ENCODE measurements at places on chromosomes 12 and 14. TPM values are rescaled to one million over a fixed set of nuclear protein-coding genes. Genes with fewer than 3 reads are reported as not detected.

GRCh38 chr12:6943389-6943721 lies 261 bp upstream of the RNU7-1 start:
- DNase-seq = peak; percentile 88

DNA sequence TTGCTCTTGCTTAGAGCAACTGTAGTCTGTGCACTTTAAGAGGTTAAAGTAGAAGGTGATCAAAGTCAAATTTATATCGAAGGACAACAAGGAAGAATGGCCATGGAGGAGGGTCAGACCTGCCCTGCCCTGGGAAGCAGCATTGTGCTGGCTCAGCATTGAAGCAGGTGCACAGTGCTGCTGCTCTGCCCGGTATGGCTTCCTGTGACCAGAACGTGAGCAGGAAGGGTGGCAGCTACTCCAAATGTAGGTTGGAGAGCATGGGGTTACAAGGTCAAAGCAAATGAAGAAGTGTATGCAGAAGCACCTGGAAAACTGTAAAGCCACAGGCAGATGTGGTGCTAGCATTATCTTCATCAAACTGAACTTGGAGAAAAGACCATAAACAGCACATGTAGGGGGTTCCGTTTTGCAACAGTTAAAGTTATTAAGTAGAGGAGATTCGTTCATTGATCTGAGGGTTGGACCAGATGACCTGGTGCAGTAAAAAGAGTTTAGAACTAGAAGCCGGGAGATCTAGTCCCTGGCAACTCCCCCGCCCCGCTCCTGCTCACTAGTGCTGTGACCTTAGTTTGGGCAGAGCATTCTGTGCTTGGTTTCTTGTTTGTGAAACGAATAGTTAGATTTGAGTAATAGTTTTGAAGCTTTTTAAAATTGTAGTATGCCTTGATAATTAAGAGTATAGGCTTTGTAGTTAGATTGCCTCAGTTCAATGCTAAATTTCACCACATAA lies 84.2 kb downstream of the SCN8A start:
- DNase-seq = no peak

DNA sequence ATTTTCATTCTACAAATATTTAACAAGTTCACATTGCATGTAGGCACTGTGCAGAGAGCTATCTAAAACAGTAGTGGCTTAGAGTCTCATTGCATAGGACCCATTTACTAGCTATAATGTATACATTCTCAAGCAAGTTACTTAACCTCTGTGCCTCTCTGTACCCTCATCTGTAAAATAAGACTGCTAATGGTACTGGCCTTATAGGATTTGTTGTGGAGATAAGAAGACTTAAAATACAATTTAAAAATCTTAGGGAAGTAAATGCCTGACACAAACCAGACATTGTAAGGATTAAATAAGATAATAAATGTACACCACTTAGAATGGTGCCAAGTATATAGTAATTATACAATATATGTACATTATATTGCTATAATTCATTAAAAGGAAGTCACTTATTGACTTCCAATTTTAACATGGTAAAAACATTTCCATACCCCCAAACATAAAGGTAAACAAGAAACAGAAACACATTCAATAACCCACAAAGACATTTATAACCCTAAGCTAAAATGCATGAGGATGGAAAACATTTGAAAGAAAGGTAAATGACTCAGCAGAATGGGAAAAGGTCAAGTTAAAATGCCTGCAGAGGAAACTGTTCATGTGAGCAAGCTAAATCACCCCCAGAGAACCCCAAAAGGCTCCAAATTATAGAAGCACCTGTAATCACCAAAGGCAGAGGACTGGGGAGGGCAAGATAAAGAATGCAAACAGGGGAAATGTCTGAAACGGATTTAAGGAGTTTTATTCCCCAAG lies 30.8 kb downstream of the RPS6KA5 start:
- no peak for DNase-seq

- no peak for DNase-seq
Measured at GRCh38 chr12:21438643-21439042, 1.2 kb downstream of the PYROXD1 start.

Gene DDIT3
- 34.6 TPM for polyA plus RNA-seq

DNA sequence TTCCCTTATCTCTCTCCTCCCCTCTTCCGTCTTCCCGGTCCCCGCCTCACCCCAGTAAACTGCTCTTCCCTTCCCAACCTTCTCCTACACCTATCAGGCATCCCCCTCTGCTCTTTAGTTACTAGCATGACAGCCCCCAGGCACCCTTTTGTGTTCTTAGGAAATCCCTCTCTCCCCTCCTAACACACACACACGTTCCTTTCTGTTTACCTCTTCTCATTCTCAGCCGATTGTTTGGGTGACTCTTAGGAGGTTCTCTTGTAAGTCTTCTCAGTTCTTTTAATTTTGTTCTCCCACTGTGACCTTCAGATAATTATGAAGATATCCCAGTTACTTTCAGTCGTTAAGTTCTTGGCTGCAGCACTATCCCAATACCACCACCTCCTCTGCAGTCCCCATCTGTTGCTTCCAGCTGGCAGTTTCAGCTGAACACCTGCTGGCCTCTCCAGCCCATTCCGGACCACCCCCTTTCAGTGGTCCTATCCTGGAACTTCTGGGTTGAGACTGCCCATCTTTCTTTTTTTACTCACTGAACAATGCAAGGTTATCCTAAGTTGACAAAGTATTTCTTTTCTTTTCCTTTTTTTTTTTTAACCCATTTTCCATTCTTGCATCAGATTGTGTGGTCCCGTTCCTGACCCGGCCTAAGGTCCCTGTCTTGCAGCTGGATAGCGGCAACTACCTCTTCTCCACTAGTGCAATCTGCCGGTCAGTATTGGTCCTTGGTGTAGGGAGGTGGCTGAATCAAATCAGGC lies 711 bp downstream of the MARS1 start:
- no peak for DNase-seq

Gene TBX3
- polyA plus RNA-seq = 30.3 TPM

Gene PTGER2
- polyA plus RNA-seq = 5.7 TPM

Gene SIRT4
- 4.6 TPM for polyA plus RNA-seq

Measured in left renal pelvis (tissue), 4 donors.